ENCODE measurements at places on chromosomes 6 and 20. TPM values are rescaled to one million over a fixed set of nuclear protein-coding genes. Genes with fewer than 3 reads are reported as not detected.

AGER gene
- 20.7 TPM for total RNA-seq

ZC2HC1B gene
- total RNA-seq: not detected

WDR46 gene
- 106 TPM for total RNA-seq

NPBWR2 gene
- not detected for total RNA-seq

TREM1 gene
- total RNA-seq: not detected

DNA sequence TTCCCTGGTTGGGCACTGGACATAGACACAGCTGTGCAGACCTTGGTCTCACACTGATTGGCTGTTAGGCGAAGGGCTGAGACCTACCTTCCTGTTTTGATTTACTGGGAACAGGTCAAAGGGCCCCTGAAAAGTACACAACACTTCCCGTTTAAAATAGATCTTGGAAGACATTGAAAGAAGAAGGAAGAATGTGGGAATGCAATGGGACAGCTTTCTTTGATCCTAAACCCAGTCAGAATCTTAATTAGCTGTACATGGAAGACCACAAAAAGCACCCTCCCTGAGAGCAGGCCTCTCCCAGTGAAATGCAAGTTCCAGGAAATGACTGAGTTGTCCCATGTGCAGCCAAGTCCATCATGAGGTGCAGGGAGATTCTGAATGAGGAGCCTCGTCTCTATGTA, 83.6 kb upstream of the EXOC2 start:
- H3K27me3 ChIP-seq: peaks cover 40% of the 10 kb centered on the region
- no peaks in the 10 kb centered on the region for H3K4me1 ChIP-seq
- no peak overlapping the region for H3K4me3 ChIP-seq
- DNase-seq: no peak

- peaks cover 20% of the 10 kb centered on the region for H3K4me1 ChIP-seq
- peak; percentile 88 for DNase-seq
- peak overlapping the region; percentile 83 for H3K27ac ChIP-seq
- no peaks in the 10 kb centered on the region for H3K36me3 ChIP-seq
Observed at GRCh38 chr20:36836591-36837269, 39.2 kb upstream of the TLDC2 start.

- H3K4me1 ChIP-seq: no peaks in the 10 kb centered on the region
- no peak overlapping the region for H3K27ac ChIP-seq
Observed at GRCh38 chr6:43963877-43964658, 163.2 kb downstream of the MRPL14 start.

GRCh38 chr20:63254606-63255384, 532 bp upstream of the NKAIN4 start:
- no peak for DNase-seq
- no peaks in the 10 kb centered on the region for H3K36me3 ChIP-seq
- H3K27ac ChIP-seq: no peak overlapping the region

DNA sequence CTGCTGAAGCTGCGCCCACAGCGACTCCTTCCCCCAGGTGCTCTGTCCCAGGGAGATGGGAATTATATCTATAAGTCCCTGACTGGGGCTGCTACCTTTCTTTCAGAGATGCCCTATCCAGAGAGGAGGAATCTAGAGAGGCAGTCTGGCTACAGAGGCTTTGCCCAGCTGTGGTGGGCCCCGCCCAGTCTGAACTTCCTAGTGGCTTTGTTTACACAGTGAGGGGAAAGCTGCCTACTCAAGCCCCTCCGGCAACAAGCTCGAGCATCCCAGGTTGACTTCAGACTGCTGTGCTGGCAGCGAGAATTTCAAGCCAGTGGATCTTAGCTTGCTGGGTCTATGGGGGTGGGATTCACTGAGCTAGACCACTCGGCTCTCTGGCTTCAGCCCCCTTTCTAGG, 152.5 kb upstream of the MAP3K7 start:
- H3K4me1 ChIP-seq: no peaks in the 10 kb centered on the region
- H3K27me3 ChIP-seq: peaks cover 8% of the 10 kb centered on the region
- H3K36me3 ChIP-seq: no peaks in the 10 kb centered on the region
- DNase-seq: peak; percentile 44
- H3K27ac ChIP-seq: no peak overlapping the region

GRCh38 chr6:43221046-43221972, 8.0 kb downstream of the DNPH1 start:
- H3K27me3 ChIP-seq: no peaks in the 10 kb centered on the region
- DNase-seq: no peak
- peak overlapping the region; percentile 54 for H3K27ac ChIP-seq
- peak overlapping the region; percentile 0 for H3K4me3 ChIP-seq

- H3K4me3 ChIP-seq: no peak overlapping the region
- peaks cover 12% of the 10 kb centered on the region for H3K4me1 ChIP-seq
- H3K36me3 ChIP-seq: no peaks in the 10 kb centered on the region
Observed at GRCh38 chr20:3093861-3094361, 9.4 kb upstream of the AVP start.

DNA sequence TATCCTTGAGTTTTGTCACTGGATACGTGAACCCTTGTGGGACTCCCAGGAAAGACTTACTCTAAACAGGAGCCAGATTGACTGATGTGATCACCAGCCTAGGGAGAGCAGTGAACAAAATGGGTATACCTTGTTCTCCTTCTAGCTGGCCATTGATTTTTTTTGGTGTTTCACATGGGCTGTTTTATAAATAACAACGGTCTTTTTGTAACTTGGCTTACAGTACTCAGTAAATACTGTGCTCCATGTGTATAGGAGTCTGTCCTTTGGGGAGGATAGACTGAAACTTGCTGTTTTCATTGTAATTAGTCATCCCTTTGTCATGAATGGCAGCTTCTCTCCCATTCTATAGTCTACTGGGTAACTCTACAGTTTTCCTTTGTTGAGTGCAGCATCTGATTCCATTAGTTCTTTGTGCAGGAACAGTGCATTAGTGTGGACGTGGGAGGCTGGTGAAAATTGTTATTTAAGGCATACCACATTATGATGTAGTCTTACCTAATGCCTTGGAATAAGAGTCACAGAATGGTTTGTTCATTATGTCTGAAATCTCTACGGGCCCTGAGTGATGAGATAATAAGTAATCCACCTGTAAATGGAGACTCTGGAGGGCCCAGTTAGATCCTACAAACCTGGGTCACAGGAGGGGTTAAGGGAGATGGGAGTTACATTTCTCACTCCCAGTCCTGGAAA, 89.5 kb downstream of the TIAM2 start:
- no peaks in the 10 kb centered on the region for H3K27me3 ChIP-seq
- no peak for DNase-seq
- H3K4me1 ChIP-seq: peaks cover 17% of the 10 kb centered on the region

DNA sequence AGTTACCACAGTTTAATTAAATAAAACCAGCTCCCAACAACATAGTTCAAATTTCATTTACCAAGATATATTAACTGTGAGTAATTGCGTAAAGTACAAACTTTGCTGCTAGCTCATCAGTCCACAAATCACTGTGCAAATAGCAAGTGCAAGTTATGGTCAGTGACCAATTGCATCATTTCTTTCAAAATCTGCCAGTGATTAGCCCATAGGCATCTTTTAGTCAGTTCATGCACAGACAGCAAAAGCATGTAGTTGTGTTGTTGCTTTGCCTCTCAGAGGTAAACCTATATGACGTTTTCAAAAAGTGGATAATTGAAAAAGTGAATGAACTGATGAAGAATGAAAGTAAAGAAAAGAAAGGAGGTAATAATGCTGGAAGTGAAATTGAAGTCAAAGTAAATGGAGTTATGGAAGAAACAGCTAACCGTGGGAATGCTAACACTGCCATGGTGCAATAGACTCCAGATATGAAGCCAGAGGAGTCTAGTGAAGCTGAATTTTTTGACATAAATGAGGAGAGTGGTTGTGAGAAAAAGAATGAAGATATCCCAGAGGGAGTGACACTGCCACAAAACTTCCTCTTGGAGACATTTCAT, 36.5 kb downstream of the ENPP1 start:
- H3K4me3 ChIP-seq: no peak overlapping the region
- peaks cover 24% of the 10 kb centered on the region for H3K27me3 ChIP-seq
- H3K27ac ChIP-seq: no peak overlapping the region
- no peaks in the 10 kb centered on the region for H3K4me1 ChIP-seq
- DNase-seq: peak; percentile 23

- no peaks in the 10 kb centered on the region for H3K4me1 ChIP-seq
- H3K27me3 ChIP-seq: peaks cover 5% of the 10 kb centered on the region
- no peak for DNase-seq
Observed at GRCh38 chr6:132892929-132893771, 78.8 kb downstream of the RPS12 start.

GRCh38 chr6:131083687-131084086, 20.6 kb upstream of the EPB41L2 start:
- H3K27me3 ChIP-seq: peaks cover 3% of the 10 kb centered on the region
- H3K27ac ChIP-seq: no peak overlapping the region
- H3K36me3 ChIP-seq: no peaks in the 10 kb centered on the region
- H3K4me1 ChIP-seq: no peaks in the 10 kb centered on the region
- DNase-seq: no peak
